ENCODE measurements at places on chromosomes 2 and 18.
A peak's percentile ranks its signal among the peaks of the same experiment; 100 is the strongest.

- no peak for DNase-seq
These were observed 83.5 kb downstream of the EIPR1 start for GRCh38 chr2:3294069-3294468.

DNA sequence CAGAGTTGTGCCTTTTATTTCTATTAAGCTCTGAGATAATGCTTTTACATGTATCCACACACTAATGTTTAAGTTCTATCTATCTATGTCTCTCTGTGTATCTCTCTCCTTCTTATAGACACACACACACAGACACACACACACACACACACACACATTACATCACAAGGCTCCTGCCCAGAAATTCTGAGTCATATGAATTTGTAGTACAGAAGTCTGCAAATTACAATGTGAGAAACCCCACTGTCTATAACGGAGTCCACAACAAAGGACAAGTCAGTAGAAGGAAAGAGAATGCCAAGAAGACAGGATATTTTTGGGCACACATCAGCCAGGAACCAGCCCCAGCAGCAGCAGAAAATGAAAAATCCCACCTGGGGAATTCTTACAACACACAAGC lies 142.4 kb downstream of the EN1 start:
- DNase-seq = no peak

- DNase-seq = no peak
These were observed 1.4 kb downstream of the RNF138 start for GRCh38 chr18:32093102-32093511.

DNA sequence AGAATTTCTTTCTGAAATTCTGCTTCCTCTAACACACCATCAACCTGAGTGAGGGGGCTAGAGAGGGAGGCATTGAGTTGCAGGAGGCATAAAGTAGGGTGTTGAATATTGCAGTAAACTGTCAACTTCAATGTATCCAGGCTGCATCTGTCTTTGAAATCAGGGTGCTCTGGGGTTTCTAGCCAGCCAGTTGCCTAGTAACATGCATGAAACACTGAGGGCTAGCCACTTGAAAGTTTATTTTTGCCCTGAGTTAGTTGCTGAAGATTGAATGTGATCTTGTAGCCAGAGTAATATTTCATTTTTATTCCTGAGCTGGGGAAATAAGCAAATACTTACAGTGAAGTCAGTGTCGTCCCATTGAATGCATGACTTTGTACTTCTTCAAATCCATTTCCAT lies 41.9 kb downstream of the LHCGR start:
- DNase-seq = no peak

GRCh38 chr2:227238238-227239237 lies 74.1 kb downstream of the COL4A3 start:
- DNase-seq = peak; percentile 65

- no peak for DNase-seq
These were observed 349.0 kb upstream of the PKDCC start for GRCh38 chr2:41698678-41699422.

GRCh38 chr18:5894611-5895298 lies 567 bp downstream of the TMEM200C start:
- DNase-seq = no peak

GRCh38 chr2:238912916-238913875 lies 65.3 kb downstream of the TWIST2 start:
- no peak for DNase-seq

GRCh38 chr2:19864381-19864780 lies 37.4 kb downstream of the TTC32 start:
- no peak for DNase-seq

- peak; percentile 25 for DNase-seq
These were observed 56.6 kb downstream of the SP100 start for GRCh38 chr2:230472621-230473018.

GRCh38 chr2:19801367-19802080 lies 100.3 kb downstream of the TTC32 start:
- no peak for DNase-seq

- no peak for DNase-seq
These were observed 23.2 kb downstream of the ASB1 start for GRCh38 chr2:238449909-238450417.
